ENCODE measurements at places on chromosomes 5 and 9.

- DNase-seq = no peak
Observed at GRCh38 chr5:34039398-34040157, 3.4 kb downstream of the C1QTNF3 start.

GRCh38 chr5:68137511-68138140 is 77.9 kb upstream of the PIK3R1 start:
- DNase-seq = no peak

- DNase-seq = no peak
Observed at GRCh38 chr9:109852556-109852955, 72.6 kb downstream of the PALM2AKAP2 start.

- DNase-seq = no peak
Observed at GRCh38 chr5:82901281-82901888, 175.8 kb downstream of the TMEM167A start.

DNA sequence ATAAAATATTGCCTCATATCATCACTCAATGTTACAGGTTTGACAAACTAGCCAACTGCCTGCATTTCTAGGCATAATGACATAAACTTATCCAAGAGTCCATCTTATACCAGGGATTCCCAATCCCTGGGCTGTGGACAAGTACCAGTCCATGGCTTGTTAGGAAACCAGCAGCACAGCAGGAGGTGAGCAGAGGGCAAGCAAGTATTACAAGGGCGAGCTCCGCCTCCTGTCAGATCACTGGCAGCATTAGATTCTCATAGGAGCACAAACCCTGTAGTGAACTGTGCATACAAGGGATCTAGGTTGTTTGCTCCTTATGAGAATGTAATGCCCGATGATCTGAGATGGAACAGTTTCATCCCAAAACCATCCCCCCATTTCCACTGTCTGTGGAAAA is 144.9 kb downstream of the PRKACG start:
- no peak for DNase-seq

GRCh38 chr9:108617676-108618075 is 238.1 kb downstream of the ACTL7B start:
- no peak for DNase-seq

DNA sequence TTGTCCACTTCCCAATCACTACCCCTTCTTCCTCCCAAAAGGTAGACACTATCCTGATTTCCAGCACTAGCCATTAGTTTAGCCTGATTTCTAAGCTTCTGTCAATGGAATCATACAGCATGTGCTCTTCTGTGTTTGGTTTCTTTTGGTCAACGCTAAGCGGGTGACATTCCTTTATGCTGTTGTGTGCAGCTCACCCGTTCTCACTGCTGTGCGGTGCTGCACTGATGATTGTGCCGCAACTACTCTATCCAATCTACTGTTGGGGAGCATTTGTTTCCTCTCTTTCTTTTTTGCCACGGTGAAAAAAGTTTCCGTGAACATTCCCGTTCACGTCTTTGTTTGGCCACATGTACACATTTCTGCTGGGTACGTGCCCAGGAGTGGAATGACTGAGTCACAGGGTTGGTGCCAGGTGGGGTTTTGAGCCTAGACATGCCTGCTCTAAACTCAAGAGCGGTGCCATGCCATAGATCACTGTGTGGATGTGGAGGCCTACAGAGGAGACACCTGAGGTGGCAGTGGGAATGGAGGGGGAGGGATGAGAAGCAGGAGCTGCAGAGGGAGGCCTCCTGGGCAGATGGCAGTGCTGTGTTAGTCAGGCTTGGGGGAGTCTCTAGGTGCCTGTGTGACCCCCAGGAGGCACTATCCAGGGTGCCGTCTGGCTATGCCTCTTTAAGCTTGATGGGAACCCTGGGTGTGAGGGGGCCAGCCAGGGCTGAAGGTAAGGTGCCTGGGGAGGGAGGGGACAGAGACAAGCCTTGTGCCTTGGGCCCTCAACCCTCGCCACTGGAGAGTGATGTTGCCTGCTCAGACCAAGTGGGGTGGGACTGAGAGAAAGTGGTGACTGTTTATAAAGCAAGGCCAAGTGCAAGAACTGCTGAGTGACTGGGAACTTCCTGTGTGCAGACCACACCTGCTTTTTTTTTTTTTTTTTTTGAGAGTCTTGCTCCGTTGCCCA is 11.4 kb upstream of the ANKRD33B start:
- no peak for DNase-seq

- DNase-seq = no peak
Observed at GRCh38 chr9:117405950-117406705, 8.7 kb downstream of the ASTN2 start.

- no peak for DNase-seq
Observed at GRCh38 chr5:64519263-64519662, 13.4 kb downstream of the RGS7BP start.

- DNase-seq = no peak
Observed at GRCh38 chr5:120139039-120139438, 325.1 kb upstream of the PRR16 start.

- DNase-seq = peak; percentile 25
Observed at GRCh38 chr5:72018143-72018803, 89.0 kb upstream of the MAP1B start.

DNA sequence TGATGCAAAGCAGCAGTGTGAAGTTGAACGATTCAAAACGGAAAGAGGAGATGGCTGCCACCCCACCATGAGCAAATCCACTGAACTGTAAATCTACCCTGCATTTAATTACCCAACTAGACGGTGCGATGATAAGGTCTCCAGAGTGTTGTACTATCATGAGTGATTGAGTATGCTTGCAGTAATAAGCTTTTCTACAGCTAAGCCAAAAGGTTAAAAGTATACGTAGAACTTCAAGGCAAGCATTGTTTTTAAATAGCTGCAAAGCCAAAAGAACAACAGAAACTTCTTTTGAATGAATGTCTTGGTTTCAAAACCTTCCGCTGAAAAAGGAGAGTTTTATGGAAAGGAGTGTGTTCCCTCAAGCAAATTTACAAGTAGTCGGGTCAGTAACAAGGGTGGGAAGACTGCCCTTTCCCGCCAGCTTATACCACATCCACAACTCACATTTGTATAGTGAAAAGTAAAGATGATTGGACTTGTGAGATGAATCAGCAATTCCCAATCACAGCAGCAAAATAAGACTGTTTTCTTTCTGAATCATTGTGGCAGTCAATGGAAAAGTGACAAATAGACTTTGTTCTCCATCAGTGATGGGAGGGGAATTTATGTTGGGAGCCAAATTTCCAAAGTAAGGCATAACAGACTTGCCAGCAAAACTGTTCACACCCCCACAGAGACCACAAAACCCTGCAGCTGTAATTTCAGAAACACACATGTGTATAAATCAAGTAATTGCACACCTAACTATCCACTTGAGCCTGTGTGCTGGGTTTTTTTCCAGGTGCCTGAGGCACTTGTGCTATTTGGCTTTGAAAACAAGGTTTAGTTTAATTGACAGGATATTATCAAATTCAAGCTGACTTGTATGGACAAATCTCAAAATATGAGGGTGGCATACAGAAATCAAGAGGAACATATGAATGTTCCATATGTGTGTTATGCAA is 407.7 kb upstream of the GRAMD2B start:
- no peak for DNase-seq

DNA sequence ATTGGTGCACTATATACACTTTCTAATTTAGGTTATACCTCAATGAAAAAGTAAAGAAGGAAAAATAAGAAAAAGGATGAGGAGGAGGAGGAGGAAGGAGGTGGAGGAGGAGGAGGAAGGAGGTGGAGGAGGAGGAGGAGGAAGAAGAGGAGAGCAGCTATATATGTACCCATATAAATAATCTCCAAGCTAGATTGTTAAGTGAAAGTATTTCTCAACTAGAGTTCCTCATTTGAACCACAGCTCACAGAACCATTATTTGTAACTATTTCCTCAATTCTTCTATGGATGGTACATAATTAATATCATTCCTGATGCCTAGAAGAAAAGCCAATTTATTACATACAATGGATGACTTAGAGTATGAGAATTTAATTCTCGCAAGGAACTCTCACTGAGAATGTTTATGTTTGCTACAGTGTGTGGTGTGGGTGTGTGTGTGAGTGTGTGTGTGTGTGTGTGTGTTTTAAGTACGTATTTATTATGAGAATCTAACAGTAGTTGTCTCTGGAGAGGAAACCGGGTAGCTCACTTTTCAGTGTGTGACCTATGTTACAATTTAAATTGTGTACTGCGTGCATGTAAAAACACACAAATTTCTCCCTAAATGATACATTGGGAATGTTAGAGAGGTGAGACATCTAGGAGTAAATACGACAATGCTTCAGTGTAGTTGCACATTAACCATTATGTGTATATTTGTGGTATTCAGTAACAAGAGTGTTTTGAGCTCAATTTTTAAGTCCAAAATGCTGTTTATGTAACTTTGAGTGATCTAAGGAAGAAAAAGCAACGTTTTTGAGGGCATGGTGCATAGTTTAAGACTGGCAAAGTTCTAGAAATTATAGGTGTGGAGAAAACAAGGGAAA is 20.2 kb upstream of the NREP start:
- no peak for DNase-seq

- DNase-seq = no peak
Observed at GRCh38 chr5:99023330-99023729, 94.5 kb upstream of the CHD1 start.

- no peak for DNase-seq
Observed at GRCh38 chr9:115733318-115734110, 420.1 kb upstream of the PAPPA start.

DNA sequence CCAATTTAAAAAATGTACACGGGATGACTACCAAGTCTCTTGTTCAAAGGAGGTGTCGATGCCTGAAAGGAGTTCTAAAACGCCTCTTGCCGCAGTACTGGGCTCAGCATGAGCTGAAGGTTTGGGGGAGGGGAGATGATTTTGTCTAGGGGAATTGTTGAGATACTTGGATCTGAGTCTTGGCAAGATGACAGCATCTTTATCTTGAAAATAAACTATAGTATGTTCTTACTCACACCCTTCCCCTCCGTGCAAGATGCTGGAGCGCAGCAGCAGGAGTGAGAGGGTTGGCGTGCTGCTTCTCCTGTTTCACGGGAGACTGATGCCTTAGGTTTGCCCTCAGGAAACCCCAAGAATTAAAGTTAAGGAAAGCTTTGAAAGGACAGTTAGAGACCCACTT is 47.3 kb downstream of the FAM78A start:
- DNase-seq = no peak

DNA sequence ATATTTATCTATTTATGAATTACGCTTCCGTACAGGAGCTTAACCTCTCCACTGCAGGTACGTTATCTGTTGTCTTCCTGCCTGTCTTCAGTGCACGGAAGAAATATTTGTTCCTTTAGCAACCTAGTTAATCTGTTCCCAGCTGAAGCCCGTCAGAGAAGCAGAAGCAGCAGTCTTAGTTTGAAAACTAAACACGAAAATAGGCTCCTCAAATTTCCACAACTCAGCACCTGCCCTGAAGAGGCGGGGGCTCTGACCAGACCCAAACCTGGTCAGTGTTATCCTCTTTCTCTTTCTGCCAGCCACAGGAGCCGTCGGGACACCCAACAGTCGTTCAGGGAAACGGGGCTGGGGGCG is 462 bp downstream of the NUDCD2 start:
- no peak for DNase-seq

GRCh38 chr5:67196537-67197059 is at the start of gene CD180:
CD180 (minus strand) TSS chr5:67196799; CDS start chr5:67196641, 158 bp downstream.
- no peak for DNase-seq

DNA sequence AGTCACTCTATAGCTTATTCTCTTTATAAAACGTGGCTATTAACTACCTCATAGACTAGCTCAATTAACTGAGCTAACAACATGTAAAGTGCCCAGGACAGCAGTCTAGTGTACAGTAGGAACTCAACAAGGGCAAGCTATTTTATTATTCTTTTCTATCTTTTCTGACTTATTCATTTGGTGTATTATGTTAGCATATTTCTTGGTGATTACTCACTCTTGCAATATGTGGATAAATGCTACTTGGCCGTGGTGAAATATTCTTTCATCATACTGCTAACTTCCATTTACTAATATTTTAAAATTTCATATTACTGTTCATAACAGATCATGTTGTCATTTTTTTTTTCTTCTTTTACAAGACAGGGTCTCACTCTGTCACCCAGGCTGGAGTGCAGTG is 4.9 kb downstream of the SLC25A51 start:
- DNase-seq = no peak

DNA sequence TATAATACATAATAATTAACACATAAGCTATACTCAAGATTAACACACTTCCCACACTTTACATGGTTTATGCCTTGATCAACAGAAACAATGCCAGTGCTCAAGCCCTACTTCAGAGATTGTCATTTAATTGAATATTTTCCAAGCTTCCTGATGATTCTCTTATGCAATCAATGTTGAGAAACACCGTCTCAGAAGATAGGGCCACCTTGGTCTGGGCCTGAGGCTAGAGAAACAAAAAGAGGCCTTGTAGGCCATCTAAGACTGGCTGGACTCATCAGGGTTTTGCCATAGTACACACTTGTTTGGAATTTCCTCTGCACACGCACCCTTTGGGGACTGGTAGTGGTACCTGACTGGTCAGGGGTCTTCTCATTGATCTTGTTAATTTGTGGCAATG is 16.3 kb downstream of the C9orf152 start:
- no peak for DNase-seq

DNA sequence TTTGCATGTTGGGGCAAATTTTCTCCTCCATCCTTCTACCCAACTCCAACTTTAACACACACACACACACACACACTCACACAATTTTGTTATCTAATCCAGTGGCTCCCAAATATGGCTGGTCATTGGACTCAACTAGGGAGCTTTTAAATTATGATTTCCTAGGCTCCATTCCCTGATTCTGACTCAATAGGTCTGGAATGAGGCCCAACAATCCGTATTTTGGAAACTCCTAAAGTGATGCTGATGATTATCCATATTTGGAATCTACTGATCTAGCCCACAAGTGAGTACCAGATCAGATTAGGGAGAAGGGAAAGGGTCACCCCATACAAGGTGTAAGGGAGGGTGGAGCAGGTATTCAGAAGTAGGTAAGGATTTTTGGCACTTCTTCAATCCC is 309.7 kb downstream of the TLE1 start:
- DNase-seq = no peak

DNA sequence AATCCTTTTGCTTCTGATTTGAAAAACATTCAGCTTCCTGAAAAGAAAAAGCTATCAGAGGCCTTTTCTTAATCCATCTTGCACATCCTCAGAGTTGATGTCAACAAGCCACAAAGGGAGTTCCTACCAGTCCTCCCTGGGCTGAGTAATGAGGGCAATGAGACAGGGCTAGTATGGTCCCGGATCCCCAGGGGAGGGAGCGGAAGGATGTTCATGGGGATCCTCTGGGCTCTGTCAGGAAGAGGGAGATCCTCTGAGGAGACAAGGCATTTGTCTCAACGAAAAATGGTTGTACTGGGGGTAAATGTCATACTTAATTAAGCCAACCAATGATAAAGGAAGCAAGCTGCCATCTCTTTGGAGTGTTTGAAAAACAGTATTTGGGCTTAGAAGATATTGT is 195.3 kb downstream of the DTWD2 start:
- no peak for DNase-seq

DNA sequence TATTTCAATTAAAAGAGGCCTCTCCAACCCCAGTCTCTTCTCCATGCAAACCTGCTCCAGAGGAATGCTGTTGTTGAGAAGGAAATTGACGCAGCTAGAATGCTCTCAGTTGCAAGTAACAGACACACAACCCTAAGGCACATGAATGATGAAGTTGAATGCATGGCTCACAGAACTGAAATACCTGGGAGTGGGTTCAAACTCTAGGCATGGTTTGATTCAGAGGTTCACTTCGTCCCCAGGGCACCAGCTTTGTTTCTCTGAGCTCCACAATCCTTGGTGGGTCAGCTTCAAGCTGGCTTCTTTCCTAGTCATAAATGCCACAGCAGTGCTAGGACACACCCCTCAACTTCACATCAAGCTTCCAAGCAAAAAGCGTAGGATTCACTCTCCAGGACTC is 4.6 kb downstream of the ACTL7B start:
- DNase-seq = no peak

- DNase-seq = no peak
Observed at GRCh38 chr9:127202461-127203169, 62.0 kb upstream of the GARNL3 start.

Measured in GM12892 (cell line).